Vein endothelial cell (primary cell): ENCODE measurements at places on chromosomes 7 and 10. TPM values are rescaled to one million over a fixed set of nuclear protein-coding genes. Genes with fewer than 3 reads are reported as not detected.

Gene ANKRD22
- not detected in 2 replicates for total RNA-seq

Gene ABCB1
- total RNA-seq, result 0.57 and 0.65 TPM in 2 replicates

Gene TBXAS1
- 2.5 and 2.9 TPM in 2 replicates for total RNA-seq

Gene BAMBI
- 1.9 and 5.2 TPM in 2 replicates for total RNA-seq

Gene TRPV6
- not detected in 2 replicates for total RNA-seq

Gene CALCR
- not detected in 2 replicates for total RNA-seq

Gene VENTX
- not detected in 2 replicates for total RNA-seq

Gene SRGN
- total RNA-seq, result 765 and 785 TPM in 2 replicates

Gene SPOCK2
- 0.96 and 0.98 TPM in 2 replicates for total RNA-seq

Gene PHKG1
- 0.19 and 0.33 TPM in 2 replicates for total RNA-seq

Gene NFE2L3
- total RNA-seq, result 40.2 and 60.8 TPM in 2 replicates

Gene AFAP1L2
- total RNA-seq, result 6.5 TPM in 2 replicates

Gene IKZF1
- total RNA-seq, result not detected in 2 replicates

Gene MYO1G
- under 0.01 and 0.10 TPM in 2 replicates for total RNA-seq

Gene EVX1
- total RNA-seq, result not detected in 2 replicates
